ENCODE measurements at places on chromosomes 1 and 21.
A peak's percentile ranks its signal among the peaks of the same experiment; 100 is the strongest.

- no peak for DNase-seq
These were observed 6.3 kb downstream of the RAB25 start for GRCh38 chr1:156067262-156067661.

- DNase-seq: peak; percentile 75
These were observed 15.2 kb upstream of the ZNF692 start for GRCh38 chr1:248873993-248874533.

DNA sequence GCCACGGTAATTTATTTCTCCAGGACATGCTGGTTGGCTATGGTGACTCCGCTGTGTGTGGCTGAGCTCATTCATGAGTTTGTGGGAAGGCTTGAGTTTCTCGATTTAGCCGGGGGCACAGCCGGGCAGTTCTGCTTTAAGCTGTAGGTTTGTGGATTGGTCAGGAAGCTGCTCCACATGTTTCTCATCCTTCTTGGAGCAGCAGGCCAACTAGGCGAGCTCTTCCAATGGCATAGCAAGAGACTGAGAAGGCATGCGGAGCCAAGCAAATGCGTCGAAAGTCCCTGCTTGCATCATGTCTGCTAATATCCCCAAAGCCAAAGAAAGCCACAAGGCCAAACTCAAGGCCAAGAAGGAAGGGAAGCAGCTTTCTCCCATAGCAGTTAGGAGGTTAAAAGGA, 71.6 kb upstream of the GREM2 start:
- DNase-seq: no peak

DNA sequence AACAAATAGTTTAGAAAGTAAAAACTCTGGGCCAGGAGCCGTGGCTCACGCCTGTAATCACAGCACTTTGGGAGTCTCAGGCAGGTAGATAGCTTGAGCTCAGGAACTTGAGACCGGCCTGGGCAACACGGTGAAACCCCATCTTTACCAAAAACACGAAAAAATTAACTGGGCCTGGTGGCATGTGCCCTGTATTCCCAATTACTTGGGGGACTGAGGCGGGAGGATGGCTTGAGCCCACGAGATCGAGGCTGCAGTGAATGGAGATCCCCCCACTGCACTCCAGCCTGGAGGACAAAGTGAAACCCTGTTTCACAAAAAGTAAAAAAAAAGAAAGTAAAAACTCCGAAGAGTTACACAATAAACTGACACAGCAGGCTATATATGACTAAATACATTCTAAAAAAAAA, 10.6 kb downstream of the CEP170 start:
- DNase-seq: no peak

GRCh38 chr21:38496224-38496623, 2.1 kb downstream of the ERG start:
- no peak for DNase-seq

DNA sequence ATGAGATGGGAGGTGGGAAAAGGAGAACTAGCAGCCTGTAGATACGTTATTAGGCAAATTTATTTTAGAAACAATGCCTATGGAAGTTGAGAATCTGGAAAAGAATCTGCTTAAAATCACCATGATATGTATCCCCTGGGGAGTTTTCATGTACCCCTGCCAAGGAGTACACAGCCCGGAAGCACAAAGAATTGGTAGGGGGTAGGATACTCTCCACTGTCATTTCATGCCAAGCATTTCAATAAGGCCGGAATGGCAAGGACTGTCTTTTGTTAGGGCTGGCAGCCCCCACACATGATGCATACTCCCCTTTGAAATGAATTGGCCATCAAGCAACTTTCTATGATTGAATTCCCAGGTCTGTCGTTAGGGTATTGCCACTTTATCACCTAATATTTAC, 111.5 kb upstream of the APP start:
- no peak for DNase-seq

DNA sequence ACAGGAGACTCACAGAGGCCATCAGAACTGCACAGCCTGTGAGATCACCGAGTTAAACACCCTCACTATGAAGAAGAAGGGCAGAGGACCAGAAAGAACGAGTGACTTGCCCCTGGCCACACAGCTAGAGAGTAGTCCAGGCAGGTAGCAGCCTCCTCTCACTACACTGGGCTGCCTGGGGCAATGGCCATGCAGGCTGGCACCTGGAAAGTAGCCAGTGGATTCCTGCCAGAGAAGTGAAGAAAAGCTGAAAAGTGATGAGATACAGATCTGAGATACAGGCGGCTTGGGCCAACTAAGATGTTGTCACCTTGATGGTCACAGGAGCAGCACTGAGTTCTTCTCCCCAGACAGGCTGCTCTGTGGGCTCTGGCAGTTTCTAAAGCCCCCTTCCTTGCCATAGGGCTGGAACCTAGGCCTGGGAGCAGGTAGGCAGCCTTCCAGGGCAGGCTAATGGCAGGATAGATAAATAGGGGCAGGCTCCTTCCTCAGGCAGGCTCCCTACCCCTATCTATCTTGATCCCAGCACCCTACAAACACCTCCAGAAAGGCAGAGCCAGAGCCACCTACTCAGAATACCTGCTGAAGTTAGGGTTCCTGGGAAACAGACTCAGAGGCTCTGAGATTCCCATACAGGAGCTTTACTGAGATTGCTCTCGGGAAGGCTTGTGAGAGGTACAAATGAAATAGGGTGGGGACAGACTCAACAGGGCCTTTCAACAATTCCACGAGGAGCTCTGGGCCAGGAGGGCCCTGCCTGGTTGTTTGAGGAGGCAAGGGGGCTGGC, 106.3 kb downstream of the BEND5 start:
- no peak for DNase-seq

- no peak for DNase-seq
These were observed 16.3 kb upstream of the LAPTM5 start for GRCh38 chr1:30773722-30774358.

DNA sequence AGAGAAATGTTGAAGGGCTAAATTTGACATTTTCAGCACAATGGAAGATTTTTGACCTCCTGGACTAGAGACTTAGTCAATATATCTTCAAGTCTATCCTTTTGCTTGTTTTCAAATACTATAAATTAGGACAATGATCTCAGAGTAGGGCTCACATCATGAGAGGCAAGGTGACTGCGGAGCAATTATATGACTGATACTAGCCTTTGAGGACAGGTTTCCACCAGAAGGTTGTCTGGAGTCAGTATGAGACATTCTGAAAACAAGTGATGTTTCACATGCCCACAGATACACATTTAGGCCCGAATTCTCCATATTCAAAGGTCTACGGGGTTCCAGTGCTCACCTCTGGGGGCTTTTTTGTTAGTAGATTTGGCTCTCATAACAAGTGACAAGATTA, 142.3 kb upstream of the SAMSN1 start:
- no peak for DNase-seq

- no peak for DNase-seq
These were observed 165.1 kb downstream of the SLC45A1 start for GRCh38 chr1:8482979-8483381.

- no peak for DNase-seq
These were observed 26.1 kb downstream of the PKP1 start for GRCh38 chr1:201309416-201309815.

DNA sequence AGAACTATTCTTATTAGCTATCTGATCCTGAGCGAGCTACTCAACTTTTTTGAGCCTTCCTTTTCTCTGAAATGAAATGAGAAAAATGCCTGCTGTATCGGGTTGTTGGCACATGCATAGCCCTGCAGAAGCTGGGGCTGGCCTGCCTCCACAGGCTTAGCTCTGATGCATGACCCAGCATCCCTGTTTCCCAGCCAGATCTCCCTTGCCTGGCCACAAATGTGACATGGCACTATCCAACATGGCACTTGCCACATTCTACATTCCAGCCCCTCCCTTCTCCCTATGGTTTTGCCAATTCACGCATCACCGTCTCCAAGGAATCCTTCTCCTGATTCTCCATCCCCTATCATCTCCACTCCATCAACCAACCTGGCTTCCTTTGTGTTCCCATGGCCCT, 13.8 kb downstream of the RNU5D-1 start:
- DNase-seq: no peak
